HT-29 (cell line): ENCODE measurements at places on chromosomes 5 and 9.

- no peak for DNase-seq
Measured at GRCh38 chr5:60993875-60994571, 49.0 kb downstream of the NDUFAF2 start.

GRCh38 chr5:151067632-151068432, 13.0 kb downstream of the TNIP1 start:
- no peak for DNase-seq

- DNase-seq, result no peak
Measured at GRCh38 chr5:57725658-57726504, 243.3 kb upstream of the ACTBL2 start.

DNA sequence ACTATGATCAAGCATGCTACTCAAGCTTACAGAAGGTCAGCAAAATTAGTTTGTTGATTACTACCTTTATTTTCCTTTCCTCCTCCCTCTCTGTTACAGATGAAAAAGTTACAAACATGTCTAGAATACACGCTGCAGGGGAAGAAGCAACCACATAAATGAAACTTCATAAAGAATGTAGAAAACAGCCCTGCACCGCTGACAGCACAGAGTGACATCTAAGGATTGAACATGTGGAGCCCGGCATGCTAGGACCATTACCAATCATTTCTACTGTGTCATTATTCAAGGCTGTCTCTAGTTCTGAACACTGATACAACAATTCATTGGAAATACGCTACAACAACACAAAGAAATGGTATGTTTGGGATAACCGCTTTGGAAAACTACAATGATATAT, 261.1 kb downstream of the MLLT3 start:
- DNase-seq, result no peak

DNA sequence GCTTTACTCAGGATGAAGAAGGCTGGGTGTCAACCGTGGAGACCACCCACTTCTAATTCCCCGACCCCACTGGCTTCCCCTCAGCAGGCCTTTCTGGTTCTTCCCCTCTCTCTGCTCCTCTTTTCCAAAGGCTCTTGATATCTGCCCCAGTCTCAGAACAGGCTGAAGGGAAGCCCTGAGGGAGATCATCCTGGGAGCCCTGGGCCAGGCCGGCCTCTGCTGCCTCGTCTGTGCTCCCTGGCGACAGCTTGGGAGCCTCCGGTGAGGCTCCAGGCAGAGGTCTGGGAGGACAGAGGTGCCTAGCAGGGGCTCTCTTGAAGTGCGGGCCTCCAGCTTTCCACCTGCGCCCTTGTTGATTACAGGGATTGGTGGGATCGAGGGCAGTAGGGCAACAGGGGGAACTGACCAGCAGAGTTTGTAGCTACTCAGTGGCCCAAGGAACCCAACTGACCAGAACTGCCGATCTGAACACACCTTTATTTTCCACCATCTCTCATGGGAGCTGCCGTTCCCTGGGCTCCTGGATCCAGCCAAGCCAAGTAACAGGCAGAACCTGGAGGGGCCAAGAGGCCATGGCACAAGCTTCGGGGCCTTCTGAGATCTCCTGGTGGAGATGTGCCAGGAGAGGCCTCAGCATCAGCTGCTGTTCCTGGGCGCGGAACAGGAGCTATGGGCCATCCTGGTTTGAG, 198.5 kb downstream of the CACNA1B start:
- DNase-seq, result no peak
